Stimulated activated CD4-positive, alpha-beta T cell treated with anti-CD3 and anti-CD28 coated beads, Interleukin-1b, Interleukin-23, amount 100 ng/mL, for 24 hours (primary cell): ENCODE measurements at places on chromosomes 5 and 9.

- no peak for DNase-seq
These were observed 343 bp downstream of the KIAA0825 start for GRCh38 chr5:94618029-94618492.

DNA sequence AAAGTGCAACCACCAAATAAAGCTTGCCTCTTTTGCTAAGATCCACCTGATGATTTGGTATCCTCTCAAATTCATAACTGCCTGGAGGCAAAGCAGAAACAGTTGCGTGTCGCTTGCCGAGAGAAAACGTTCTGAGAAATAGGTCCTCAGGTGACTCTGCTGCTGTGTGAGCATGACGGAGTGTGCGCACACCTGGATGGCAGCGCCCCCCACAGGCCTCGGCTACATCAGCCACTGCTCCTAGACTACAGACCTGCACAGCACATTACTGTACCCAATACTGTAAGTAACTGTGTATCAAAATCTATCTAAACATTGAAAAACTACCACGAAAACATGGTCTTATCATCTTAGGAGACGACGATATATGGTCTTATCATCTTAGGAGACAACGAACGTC lies 87.4 kb downstream of the CAMSAP1 start:
- no peak for DNase-seq

GRCh38 chr9:34992376-34992951 lies 2.9 kb downstream of the DNAJB5 start:
- no peak for DNase-seq

- DNase-seq, result no peak
These were observed 259.7 kb upstream of the ANKRD55 start for GRCh38 chr5:56492812-56493211.

- DNase-seq, result no peak
These were observed 172.8 kb upstream of the PITX1 start for GRCh38 chr5:135206862-135207261.

DNA sequence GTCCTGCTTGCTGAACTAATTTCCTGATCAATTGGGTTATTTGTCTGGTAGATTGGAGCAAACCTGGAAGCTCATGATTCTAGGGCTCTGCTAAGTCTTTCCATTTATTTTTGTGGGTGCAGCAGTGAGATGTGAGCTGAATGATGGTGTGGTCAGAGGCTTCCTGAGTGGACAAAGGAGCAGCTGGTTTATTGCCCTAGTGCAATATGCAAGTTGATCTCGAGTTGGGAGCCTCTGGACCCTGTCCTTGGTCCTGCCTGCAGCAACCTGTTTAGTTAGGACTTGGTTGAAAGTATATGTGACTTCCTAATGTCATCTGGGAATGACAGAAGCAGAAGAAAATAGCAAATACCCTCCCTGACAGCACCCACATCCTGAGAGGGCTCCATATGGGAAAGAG lies 4.2 kb upstream of the UNC5A start:
- DNase-seq, result no peak

GRCh38 chr5:109704282-109704952 lies 14.7 kb downstream of the MAN2A1 start:
- DNase-seq, result no peak

DNA sequence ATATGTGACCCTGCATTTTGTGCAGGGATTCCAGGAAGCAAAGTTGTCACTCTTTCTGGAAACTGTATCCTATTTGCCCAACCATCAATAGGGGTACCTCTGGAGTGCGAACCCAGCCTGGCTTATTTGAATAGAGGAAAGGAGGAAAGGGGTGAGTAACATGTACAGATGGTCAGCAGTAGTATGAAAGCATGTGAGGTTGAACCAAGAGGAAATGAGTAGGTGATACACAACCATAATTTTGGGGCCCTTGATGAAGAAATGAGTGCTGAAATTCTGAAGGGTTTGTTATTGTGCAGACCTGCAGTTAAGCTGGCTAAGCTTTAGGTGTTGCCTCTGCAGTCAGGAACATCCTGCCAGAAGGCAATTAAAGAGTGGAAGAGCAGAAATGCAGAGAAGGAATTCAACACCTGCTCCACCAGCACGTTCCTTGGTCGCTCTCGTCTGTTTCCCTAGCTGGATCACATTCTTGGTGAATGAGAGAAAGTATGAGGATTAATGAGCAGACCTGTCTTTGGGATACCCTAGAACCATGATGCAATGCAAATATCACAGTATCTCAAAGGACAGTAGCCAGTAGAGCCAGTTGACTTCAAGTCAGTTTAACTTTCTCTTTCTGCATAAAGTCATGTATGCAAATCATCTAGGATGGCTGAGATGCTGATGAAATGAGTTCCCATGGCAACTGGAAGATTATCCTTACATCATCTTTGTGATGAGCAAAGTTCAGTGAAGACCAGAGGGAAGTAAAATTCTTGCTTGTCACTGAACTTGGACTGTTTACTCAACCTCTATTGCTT lies 13.2 kb upstream of the IL12B start:
- no peak for DNase-seq

- DNase-seq, result no peak
These were observed 35.9 kb upstream of the HRH2 start for GRCh38 chr5:175621971-175622370.

DNA sequence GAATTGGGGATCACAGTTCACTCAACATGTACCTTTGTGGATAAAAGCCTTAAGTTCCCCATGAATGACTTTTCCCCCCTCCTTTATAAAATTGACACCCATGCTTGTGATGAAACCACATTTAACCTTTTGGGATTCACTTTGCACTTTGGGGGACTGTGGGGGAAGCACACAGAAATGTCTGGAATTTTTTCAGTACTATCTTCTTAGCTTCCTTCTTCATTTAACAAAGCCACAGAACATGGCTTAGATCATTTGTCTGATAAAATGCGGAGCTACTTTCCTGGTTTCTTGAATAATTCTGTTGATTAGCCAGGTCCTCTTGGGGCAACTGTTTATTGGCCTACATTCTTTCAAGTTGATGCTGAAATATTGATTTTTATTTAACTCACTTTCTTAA lies 29.9 kb downstream of the TNFSF15 start:
- DNase-seq, result no peak

- DNase-seq, result no peak
These were observed 61.8 kb downstream of the PPARGC1B start for GRCh38 chr5:149791881-149792280.

DNA sequence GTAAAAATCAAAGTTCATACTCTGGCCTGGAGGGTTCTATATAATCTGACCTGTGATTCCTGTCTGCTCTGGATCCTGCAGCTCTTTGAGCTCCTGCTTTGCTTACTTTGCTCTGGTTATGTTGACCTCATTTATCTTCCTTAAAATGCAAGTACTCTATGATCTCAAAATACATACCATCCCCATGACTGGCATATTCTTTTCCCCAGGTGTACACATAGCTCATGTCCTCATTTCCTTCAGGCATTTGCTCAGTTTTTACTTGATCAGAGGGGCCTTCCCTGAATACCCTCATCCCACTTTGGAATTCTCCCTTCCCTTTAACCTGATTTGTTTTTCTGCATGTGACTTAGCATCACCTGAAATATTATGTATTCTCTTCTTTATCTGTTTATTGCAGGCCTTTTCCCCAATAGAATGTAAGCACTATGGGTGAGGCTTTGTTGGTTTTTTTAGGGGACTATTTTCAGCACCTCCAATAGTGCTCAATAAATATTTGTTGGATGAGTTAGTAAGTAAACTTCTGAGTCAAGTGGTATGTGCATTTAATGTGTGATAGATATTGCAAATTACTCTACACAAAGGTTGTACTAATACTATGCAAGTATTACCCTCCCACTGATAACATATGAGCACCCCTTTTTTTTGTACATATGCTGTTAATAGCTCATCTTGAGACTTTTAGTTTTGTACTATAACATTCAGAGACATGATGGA lies 211.5 kb downstream of the NMUR2 start:
- no peak for DNase-seq

DNA sequence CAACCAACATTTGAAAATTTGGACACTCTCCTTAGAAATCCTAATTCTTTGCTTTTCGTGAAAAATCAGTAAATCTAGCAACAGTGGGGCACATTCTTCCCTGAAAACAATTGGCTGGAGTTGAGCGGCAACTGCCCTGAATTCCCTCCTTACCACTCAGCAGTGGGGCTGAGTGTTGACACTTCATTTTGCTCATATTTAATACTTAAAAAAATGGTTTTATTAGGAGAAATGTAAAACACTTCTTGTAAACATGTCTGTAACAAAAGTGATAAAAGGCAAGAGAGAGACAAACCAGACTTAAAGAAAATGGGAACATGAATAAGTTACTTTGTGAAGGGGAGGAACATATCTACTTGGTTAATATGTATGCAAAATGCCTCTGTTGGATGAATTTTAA lies 193.5 kb downstream of the CNTLN start:
- no peak for DNase-seq

DNA sequence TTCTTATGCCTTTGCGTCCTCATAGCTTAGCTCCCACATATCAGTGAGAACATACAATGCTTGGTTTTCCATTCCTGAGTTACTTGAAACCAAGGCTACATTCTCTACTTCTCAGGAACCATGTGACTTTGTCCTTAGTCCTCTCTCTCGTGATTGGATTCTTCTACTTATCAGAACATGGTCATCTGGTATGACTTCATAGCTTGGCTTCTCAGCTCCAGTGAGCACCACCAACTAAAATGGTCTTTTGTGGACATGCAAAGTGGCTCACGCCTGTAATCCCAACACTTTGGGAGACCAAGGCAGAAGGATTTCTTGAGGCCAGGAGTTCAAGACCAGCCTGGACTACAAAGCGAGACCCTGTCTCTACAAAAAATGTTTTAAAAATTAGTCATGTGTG lies 81.2 kb upstream of the NIPBL start:
- no peak for DNase-seq

- DNase-seq, result no peak
These were observed 27.0 kb upstream of the NSMF start for GRCh38 chr9:137486141-137486490.

DNA sequence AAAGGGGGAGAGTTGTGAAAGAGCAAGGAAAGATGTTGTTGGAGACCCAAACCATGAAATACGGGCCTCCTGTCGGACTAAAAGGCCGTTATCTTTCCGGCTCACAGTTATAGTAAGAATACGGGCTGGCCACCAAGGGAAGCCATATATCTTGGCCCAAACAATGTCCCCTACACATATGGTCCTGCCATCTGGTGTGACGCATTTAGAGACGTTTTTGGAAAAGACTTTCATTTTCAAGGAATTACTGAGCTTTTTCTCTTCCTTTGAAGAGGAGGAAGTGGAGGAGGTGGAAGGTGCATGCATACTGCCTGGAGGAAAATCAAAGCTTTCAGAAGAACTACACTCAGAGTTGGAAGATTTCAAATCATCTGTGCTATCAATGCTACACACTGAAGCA lies 26.7 kb downstream of the PWWP2A start:
- no peak for DNase-seq

GRCh38 chr5:108681079-108681921 lies 66.4 kb upstream of the FER start:
- no peak for DNase-seq

DNA sequence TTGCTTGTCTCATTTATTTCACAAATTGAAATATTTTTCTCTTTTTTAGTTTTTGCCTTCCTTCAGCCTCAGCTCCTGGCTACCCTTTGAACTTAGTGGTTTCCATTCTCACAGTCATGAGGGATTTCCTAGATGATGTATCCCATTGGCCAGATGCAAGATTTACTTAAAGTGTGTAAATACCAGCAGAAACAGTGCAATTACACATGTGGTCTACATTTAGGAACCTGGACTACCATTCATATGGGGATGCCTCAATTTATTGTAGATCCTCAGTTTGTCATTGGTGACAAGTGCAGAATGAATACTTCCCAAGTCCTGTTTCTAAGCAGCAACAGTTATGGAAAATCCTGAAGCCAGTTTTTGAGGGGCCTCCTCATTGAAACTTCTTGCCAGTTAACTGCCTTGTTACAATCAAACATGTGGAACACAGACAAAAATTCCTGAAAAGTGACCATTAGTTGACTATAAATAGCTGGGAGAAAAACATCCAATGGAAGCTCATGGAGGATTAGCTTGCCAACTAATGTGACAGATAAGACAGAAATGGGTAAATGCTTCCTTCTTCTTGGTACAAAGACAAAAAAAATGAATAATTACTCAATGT lies 113.6 kb upstream of the FER start:
- no peak for DNase-seq

DNA sequence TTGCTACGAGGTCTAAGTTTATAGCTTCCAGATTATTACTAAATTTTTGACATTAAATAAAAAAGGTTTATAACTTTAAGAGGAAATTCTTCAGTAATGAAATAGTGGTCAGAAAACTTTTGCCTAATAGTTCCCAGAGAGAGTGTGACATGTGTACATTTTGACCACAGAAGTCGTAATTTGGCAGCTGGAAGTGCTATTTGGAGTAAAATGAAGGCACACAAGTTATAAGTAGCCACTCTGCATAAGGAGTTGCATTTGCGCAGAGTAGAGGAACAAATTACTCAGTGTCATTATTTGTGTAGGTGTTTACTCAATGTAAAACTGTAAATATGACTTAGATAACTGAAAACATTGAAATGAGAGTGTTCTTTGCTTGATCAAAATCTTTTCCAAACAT lies 408.4 kb downstream of the CCDC171 start:
- no peak for DNase-seq

DNA sequence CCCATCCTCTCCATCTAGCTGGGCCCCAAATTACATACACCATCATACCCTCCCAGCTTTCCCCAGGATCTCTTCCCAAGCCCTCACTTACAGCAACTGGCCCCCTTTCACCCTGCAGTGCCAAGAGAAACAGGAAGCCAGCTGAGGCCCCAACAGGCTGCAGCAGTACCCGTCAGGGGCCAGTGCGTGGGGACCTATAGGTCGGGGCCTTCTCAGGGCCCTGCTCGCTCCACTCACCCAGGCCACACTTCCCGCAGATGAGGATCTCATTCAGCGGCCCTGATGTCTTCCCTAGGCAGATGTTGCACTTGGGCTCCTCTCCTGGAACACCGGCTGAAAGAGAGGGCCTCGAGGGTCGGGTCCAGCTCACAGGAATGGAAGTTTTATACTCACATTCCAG lies 6.8 kb downstream of the PHF19 start:
- no peak for DNase-seq

DNA sequence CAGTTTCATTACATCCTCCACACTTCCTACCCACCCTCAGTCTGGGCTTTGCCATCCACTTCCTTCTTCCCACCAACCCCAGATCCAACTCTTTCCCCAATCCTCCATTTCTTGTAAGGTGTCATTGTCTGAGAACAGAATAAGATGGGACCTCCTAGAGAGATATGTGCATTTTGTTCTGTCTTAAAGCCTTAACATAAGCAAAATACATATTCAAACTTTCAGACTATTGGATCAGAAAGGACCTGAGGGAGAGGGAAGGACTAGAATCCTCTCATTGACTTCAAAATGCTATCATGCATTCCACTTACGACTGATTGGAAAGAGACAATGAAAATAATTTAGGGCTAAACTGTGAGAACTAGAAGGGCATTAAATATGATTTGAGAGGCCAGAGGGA lies 43.0 kb downstream of the AGXT2 start:
- DNase-seq, result no peak

- DNase-seq, result no peak
These were observed 75.3 kb downstream of the RANBP17 start for GRCh38 chr5:170937072-170937471.

DNA sequence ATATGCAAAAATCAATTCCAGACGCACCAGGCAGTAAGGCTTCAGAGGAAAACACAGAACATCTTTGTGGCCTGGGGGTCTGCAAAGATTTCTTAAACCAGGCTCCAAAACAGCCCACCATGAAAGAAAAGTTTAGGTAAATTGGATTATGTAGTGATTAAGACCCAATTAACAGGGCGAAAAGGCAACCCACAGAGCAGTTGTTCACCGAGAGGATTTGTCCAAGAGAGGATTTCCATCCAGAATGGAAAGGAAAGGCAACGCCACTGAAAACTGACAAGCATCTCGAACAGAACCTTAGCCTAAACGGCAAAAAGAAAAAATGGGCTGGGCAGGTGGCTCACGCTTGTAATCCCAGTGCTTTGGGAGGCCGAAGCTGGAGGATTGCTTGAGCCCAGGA lies 37.4 kb downstream of the GLT6D1 start:
- no peak for DNase-seq
